T-cell (primary cell): ENCODE measurements at places on chromosomes 2 and 18.

DNA sequence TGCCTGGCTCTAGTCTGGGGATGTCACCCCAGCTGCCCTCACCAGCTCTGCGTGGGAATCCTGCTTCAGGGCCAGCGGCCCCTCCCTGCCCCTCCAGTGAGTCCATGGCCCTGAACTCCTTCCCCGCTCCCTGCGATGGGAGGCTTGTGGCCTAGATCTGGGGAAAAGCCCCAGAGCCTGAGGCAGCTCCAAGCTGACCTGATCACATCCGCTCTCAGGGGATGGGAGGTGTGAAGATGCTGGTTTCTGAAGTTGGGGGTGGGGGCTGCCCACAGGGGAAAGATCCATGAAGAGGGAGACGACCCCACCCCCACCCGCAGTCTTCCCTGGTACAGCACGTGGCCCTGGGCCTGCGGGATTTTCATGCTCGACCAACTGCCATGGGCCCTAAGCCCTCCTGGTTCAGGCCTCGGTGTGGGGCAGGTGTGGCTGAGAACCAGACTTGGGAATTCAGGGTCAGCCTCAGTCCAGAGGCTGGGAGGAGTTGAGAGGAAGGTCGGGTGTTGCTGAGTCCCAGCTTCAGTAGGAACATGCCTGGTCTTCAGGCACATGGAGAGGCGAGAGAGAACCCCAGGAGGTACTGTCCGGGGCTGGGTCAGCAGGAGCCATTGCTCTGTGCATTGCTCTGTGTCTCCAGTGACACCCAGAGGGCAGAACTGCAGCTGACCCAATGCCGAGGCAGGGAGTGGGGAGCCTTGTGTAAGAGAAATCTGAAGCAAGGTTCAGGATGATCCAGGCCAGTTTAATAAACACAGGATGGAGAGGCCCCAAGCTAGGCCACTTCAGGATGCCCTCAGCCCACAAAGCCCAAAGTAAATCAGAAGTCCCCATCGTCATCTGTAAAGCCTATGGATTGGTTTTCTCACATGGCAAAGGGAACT, 115.1 kb downstream of the CAPN13 start:
- DNase-seq, result no peak

DNA sequence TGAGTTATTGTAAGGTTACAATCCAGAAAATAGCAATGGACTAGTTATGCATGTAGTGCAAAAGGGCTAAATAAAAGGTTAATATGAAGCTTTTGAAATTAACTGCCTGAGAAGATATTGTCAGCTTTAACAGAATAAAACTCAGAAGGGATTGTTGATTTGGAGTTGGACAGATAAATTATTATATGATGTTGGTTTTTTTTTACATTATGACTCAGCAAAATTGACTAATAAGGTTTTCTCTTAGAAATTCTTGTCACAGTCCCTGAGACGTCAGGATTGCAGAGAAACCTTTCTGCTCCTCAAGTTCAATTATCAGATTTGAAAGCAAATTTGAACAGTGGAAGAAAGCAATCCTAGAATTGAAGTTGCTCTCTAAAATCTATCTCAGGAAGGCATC, 946.9 kb downstream of the CBLN2 start:
- no peak for DNase-seq

DNA sequence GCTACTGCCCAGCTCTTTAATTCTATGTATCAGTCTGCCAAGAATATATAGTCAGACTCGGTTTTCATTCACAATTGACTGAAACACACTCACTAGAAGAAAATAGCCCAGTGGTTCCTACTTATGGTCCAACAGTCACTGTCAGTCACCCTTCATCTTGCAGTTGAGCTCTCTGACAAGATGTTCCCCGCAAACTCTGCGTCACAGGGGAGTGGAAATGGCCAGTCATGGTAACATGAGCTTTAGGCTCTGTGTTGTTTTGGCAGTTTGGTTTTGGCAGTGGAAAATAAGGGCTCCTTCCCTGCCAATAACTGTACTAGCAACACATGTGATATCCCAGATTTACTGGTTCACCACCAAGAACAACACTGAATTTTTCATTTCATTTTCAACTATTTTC, 122.5 kb downstream of the PRPF40A start:
- DNase-seq, result no peak

- no peak for DNase-seq
Observed at GRCh38 chr2:11161747-11162146, 6.5 kb downstream of the SLC66A3 start.

DNA sequence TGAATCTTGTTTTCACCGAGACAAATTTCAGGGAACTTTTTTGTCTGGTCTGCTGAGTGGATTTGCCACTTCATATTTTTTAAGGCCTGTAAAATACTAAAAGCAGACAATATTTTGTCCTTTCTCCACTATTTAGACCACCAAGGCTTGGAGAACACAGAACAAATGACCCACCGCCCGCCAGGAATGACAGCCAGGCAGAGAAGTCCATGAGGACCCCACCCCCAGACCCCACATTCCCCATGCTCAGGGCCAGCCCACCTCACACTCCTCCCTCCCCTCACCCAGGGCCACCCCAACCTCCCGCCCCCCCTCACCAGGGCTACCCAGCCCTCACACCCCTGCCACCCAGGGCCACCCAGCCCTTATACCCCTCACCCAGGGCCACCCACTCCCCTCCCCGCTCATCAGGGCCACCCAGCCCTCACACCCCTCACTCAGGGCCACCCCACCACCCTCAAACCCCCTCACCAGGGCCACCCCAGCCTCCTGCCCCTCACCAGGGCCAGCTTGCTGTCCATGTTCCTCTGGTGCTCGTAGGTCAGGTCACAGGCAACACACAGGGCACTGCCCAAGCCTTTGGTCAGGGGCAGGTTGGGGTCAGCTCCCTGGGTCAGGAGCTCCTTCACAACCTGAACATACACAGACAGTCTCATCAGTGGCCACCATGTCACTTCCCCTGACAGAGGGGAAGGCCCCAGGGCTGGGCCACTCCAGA, 50.6 kb downstream of the ANKMY1 start:
- DNase-seq, result no peak

GRCh38 chr2:106708209-106708608, 177.8 kb downstream of the ST6GAL2 start:
- no peak for DNase-seq

GRCh38 chr2:71619230-71619741, 165.9 kb downstream of the DYSF start:
- no peak for DNase-seq

GRCh38 chr2:86323273-86324021, 14.0 kb downstream of the REEP1 start:
- DNase-seq, result no peak

GRCh38 chr2:156118753-156119416, 213.6 kb downstream of the NR4A2 start:
- DNase-seq, result no peak

DNA sequence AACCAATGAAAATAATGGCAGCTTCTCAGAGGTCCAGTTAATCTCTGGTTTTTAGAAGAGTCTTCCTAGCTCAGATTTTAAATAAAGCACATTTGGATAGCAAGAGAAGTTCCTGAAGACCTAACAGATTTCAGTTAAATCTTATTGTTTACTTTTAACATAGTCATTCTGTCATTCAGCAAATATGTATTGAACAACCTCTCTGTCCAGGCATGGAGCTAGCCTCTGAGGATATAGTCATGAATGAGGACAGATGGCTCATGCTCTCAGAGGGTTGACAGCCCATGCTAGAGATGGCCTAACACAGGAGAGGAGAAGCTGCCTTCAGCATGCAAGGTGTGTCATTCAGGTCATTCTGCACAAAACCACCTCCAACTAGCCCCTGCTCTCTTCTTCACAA, 6.2 kb downstream of the CCBE1 start:
- DNase-seq, result no peak

DNA sequence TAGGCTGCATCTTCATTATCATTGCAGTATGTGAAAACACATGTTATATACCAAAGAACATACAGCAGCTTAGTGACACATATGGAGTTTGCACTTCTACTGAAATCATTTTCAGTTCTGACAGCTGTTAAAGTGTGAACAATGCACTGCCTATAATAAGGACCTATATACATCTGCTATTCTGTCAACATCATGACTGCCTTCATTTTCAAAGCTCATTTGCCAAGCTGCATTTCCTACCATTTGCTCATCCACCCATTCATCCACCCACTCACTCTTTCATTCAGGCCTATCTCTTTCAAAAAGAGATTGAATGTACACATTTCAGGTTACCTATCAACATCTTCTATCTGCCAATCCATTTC, 81.7 kb upstream of the STK17B start:
- no peak for DNase-seq

GRCh38 chr2:158102446-158102845, 770 bp downstream of the UPP2 start:
- no peak for DNase-seq

DNA sequence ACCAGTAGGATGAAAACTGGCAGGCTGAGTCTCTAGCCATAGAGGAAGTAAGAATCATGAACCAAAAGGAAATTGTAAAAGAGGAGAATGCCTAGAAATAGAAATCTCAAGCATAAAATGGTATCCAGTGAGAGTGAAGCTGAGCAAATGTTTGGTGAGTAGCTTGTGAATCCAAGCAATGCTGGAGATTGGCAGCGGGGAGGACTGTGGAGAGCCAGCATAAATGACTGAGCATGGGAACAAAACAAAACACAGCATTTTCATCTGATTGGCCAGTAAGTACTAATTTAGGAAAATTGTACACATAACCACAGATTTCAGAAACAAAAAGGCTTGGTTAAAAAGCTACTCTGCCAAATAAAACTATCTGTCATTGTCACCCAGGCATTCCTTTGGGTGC, 390.0 kb downstream of the STK39 start:
- DNase-seq, result no peak

DNA sequence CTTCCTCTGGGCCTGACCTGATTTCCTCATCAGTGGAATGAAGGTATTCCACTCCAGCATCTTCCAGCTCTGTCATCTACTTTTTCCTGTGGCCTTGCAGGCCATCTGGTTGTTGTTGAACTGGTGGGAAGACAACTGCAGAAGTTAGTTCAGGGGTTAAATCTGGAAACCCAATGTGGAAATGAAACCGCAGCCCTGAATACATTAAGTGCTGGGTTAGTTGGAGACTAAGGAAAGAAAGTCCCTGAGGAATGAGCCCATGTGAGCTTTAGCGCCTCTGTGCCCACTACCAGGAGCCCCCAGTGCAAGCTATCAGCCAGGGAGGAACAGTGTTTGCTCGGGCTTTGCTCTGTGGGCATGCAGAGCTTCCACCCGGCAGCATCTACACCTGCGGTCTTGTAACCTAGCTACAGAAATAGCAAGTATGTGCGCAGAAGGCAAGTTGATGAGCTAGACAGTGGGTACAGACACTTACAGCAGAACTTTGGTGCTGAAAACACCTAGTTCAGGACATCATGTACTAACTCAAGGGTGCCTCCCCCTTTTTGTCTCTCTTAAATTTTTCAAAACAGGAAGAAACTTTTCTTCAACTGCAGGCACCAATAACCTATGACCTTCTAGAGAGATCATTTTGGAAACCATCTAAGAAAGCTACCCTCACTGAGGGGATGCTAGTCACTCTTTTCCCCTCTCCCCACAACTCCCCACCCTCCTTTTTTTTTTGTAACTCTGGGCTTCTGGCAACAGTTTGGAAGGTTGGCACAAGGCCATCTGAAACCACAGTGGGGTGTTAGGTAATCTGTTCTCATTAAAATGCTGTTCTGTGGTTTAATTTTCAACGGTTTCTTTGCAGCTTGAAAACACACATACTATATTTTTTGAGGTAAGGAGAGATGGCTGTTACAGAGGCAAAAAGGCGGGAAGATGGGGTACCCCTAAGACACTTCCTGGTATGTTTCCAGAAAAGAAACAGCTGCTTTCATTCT, 18.3 kb upstream of the CXCR4 start:
- DNase-seq, result peak; percentile 50

- DNase-seq, result no peak
Observed at GRCh38 chr2:166406374-166406773, 30.6 kb upstream of the SCN9A start.

DNA sequence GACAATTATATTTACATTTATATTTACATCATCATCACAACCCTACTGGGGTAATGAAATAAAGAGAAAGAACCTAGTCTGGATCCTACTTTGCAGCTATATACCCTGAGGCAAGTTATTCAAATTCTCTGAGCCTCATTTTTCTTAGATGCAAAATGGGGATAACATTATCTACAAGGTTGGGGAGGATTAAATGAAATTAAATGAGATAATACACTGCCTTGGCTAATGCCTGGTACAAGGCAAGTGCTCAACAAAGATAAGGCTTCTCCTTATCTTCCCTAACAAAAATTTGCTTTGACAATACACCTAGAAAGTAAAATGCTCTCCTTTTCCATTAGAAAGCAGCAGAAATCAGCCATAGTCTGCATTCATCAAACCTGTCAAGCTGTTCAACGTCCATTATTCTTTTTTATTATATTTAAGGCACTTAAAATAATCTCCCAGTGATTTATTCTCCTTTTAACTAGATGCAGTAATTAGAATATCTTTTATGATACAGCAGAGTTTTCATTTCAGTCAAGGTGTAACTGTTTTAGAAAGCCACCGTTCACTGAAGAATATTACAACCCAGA, 44.8 kb downstream of the TCF4 start:
- no peak for DNase-seq

DNA sequence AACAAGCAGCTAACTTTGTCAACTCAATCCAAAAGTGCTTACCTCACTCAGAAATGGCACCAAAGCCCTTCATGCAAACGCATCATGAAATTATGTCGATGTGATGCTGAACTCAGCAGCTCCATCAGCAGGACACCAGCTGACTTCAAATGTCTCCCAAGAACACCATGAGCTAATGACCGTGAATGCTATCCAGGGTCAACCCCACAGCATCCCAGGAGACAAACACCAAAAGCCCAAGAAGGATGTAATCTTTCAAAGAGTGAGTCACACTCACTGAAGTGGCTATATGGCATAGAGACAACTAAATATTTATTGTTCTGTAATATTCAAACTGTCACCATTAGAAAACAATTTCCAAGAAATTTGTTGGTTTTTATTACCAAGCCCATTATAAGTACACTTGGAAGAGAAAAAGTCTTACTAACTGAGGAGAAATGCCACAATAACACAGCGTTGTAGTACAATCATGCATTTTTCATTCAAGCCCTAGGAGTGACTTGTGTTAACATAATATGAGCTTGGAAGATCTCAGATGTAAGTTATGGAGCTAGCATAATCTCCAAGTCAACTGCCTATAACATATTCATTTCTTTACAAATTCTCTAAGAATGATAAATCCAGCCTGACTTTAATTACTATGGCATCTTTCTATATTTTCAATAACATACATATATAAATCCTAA, 165.0 kb upstream of the CCDC68 start:
- no peak for DNase-seq

GRCh38 chr2:241924909-241925250, 55.4 kb downstream of the RTP5 start:
- no peak for DNase-seq

GRCh38 chr18:52829876-52830405, 489.9 kb downstream of the DCC start:
- DNase-seq, result no peak

GRCh38 chr2:52916981-52917380, 850.6 kb upstream of the CHAC2 start:
- no peak for DNase-seq

- no peak for DNase-seq
Observed at GRCh38 chr2:117232305-117232704, 582.2 kb upstream of the DDX18 start.
